Germinal center (tissue), 1 donor: ENCODE measurements at places on chromosomes 4 and X.
A peak's percentile ranks its signal among the peaks of the same experiment; 100 is the strongest.

DNA sequence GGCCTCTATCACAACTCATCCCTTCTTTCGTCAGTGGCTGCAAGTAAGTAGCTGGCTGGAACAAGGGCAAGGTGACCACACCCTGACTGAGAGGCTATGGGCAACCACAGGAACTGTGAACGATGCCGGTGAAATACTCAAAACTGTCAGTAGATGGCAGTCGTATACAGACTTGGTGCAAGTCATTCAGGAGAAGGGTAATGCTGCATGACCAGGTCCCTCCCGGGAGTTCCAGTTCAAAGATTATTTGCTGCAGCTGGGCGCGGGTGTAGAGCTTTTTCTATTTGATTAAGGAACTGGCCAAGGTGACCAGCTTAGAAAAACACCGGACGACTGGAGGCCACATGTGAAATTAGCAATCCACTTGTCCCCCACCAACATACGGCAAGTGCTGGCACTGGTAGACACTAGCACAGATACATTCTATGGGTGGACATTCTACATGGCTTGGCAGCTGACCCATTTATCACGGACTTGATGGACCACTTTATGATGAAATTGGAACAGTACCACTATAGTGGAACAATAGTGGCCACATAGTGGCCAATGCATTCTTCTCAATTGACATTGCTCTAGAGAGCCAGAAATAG is 726.6 kb downstream of the TRAM1L1 start:
- DNase-seq = peak; percentile 10

GRCh38 chr4:86935853-86936733 is 1.3 kb downstream of the AFF1 start:
- DNase-seq = peak; percentile 30

DNA sequence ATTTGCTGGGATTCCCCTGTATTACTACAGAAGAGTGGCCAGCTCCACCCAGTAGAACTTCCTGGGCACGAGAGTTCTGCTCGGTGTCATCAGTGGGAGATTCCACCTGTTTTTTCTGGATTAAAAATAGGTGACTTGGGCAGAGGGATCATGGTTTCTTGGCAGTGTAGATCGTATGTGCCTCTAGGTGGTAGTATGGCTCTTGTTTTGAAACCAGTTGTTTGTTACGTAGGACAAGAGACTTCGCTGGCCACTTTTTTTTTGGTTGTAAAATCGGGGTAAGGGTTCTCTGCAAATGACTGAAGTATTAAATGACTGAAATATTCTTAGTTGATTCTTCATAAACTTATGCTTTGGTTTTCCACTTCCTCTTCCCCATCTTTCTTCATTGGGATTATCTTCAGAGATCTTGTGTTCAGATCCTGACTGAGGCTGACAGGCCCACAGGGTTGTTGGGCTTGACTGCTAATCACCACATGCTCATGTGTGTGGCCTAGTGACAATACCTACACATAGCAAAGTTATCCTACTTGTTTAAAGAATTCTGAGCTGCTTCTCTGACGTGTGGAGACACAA is 43.8 kb upstream of the WDR1 start:
- DNase-seq = no peak

- no peak for DNase-seq
Measured at GRCh38 chr4:187176261-187176910, 452.7 kb upstream of the FAT1 start.

GRCh38 chr4:146176891-146177290 is 1.4 kb downstream of the LSM6 start:
- no peak for DNase-seq

DNA sequence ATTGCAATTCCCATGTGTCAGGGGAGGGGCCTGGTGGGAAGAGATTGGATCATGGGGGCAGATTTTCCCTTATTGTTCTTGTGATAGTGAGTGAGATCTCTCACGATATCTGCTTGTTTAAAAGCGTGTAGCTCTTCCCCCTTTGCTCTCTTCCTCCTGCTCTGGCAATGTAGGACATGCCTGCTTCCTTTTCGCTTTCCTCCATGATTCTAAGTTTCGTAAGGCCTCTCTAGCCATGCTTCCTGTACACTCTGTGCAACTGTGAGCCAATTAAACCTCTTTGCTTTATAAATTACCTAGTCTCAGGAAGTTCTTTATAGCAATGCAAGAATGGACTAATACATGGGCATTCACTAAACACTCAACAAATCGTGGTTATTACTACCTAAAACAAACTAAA is 37.2 kb upstream of the PAPSS1 start:
- no peak for DNase-seq

DNA sequence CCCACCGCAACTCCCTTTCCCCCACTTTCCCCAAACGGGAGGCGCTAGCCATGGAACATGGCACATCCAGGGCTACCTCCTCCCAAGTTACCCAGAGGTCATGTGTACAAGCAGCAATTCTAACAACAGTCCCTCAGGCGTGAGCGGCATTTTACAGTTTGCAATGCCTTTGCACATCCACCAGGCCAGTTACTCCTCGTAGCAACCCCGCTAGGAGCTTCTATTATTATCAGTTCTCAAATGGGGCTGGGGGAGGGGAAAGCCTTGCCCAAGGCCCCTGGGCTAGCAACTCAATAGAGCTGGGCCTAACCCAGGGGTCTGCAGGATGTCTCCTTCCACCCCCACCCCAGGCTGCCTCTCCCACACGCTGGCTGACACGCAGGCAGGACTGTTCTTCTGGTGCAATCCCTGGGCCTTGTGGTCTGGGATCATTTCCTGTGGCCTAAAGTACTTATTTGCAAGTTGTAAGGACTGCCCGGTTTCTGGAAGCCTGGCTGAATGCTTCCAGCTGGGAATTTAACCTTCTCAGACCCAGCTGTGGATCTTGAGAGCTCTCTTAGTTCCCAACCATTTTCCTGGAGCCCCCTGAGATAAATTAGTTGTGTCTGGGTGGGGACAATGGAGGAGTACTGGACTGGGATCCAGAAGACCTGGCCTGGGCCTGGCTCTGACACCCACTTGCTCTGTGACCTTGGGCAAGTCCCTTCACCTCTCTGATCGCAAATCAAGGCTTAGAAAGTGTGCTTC is 27.7 kb downstream of the PJA1 start:
- DNase-seq = no peak

DNA sequence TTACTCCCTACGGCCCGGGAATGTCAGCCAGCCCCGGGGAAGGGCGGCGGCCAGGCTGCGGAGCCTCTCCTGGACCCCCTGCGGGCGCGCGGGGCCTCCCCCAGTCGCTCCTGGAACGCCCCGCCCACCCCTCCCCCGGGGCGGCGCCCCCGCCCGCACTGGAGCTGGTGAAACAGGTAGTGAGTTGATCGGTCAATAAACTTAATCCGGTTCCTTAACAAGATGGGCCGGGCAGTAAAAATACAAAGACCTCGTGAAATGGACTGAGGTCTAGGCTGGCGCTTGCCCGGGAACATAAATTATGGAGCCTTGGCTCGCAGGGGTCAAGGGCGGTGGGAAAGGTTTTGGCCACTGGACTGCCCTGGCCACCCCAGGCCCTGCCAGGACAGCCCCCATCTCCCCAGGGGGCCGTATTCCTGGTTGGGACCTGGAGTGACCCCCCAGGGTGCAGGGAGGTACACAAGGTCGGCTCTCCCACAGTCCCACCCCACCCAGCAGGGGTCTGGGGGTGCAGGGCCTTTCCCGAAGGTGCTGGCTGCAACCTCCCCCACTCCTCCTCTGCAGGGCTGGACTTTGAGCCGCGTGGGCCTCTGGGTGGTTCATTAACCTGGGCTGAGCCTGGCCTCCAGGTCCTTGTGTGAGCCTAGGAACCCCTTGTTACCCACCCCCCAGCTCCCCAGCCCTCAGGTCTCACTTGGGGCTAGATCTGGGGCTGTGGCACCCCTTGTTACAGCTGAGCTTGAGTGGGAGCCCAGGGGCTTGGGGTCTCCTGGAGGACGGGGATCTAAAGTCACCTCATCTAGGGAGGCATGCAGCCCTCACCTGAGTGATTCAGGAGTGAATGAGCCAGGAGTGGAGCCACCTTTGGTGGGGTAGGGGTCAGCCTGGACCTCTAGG is 2.5 kb downstream of the FGFR3 start:
- no peak for DNase-seq

GRCh38 chr4:56575820-56576429 is 70.3 kb downstream of the ARL9 start:
- DNase-seq = peak; percentile 30

GRCh38 chrX:1355131-1356046 is 18.8 kb downstream of the IL3RA start:
- no peak for DNase-seq
